ENCODE measurements at places on chromosomes 16 and 17.

DNA sequence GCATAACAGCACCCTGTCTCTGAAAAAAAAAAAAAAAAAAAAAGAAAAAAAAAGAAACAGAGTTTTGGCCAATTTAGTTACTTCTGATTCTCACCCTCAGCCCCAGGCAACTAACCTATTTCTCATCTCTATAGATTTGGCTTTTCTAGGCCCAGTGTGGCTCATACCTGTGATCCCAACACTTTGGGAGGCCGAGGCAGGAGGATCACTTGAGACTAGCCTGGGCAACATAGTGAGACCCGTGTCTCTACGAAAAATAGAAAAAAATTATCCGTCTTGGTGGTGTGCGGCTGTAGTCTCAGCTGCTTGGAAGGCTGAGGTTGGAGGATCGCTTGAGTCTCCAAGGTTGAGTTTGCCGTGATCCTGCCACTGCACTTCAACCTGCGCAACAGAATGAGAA lies 8.7 kb downstream of the RPS6KB1 start:
- no peak for DNase-seq

DNA sequence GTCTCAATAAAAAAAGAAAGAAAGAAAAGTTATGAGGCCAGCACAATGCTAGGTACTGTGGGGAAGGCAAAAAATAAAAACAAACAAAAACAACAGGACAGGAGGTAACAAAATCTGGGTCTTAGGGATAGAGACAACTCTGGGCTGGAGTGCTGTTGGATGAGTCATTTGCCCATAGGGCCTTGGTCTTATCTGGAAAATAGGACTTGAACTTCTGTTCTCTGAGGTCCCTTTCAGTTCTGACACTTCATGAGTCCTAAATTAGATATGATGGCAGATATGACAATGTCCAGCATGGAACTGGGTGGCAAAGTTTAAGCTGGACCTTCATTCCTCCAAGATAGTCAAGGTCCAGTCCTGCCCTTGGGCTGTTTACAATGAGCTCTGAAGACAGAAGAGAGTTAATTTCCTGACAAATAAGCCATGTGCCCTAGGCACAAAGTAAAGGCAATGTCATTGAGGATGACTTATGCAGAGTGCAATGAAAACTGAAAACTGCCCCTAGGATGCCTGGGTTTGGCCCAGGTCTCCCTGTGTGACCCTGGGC lies 8.9 kb upstream of the HDAC5 start:
- no peak for DNase-seq

DNA sequence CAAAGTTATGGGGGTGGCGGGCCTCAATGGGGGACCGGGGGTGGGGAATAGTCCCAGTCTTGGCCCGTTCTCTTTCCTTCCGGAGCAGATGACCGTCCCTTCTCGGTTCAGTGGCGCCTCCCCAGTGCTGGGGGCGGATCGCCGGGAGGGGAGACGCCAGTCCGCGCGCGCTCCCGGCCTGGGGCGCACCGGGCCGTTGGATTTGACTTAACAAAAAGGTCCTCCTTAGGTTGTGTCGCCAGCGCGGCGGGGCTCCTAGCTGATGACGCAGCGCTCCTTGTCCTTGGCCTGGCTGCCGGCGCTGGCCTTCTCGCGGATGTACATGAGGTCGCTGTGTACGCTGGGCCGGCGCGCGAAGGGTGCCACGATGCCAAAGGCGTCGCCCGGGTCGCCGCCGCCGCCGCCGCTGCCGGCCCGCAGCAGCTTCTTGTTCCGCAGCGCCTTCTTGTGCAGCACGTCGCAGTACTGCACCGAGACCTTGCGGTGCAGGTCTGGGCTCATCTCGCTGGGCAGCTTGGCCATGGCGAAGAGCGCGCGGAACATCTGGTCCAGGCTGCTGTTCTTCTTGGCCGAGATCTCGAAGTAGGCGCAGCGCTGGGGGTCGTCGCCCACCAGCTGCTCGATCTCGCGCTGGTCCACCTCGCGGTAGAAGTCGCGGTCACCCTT lies 1.2 kb downstream of the RASD1 start:
- peak; percentile 45 for DNase-seq

DNA sequence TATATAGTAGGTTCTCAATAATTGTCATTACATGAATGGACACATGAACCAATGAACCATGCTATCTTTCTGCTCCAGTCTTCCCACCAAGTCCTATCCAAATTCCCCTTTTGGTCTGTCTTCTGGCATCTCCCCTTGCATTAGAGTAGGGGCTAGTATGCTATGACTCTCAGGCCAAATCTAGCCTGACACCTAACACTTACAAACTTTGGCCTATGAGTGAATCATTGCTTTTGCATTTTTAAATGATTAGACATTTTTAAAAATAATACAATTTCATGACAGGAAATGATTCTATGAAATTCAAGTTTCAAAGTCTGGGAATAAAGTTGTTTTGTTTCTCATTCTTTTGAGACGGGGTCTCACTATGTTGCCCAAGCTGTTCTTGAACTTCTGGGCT lies 102.5 kb upstream of the MAF start:
- no peak for DNase-seq

DNA sequence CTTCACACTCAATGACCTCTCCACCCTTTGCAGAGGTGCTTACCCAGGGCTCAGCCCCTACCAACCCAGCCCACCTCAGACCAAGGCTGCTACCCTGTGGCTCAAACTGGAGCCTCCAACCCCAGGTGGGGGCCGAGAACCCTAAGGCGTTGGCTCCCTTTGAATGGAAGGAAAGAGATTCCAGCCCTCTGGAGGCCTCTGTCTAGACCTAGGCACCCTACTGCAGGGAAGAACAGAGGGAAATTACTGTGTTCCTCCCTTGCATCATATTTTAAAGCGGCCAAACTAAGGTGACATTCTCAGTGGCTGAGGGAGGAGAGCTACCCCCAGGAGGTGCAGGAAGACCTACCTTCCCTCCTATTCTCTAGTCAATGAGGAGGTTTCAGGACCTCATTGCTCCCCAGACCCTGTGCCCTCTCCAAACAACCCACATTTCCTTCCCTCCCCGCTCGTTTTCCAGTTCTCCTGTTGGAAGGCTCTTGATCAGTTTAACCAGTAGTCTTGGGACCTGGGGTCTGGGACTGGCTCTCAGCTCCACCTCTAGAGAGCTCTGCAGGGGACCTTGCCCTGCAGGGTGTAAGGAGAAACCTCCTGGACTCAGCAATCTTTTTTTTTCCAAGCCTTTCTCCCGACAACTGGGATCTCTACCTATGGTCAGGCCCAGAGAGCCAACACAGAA lies 5.5 kb upstream of the HOXB8 start:
- DNase-seq, result no peak

- no peak for DNase-seq
Observed at GRCh38 chr17:73291260-73291801, 20.5 kb downstream of the CDC42EP4 start.

GRCh38 chr16:85176541-85177447 lies 64.5 kb upstream of the CIBAR2 start:
- no peak for DNase-seq

DNA sequence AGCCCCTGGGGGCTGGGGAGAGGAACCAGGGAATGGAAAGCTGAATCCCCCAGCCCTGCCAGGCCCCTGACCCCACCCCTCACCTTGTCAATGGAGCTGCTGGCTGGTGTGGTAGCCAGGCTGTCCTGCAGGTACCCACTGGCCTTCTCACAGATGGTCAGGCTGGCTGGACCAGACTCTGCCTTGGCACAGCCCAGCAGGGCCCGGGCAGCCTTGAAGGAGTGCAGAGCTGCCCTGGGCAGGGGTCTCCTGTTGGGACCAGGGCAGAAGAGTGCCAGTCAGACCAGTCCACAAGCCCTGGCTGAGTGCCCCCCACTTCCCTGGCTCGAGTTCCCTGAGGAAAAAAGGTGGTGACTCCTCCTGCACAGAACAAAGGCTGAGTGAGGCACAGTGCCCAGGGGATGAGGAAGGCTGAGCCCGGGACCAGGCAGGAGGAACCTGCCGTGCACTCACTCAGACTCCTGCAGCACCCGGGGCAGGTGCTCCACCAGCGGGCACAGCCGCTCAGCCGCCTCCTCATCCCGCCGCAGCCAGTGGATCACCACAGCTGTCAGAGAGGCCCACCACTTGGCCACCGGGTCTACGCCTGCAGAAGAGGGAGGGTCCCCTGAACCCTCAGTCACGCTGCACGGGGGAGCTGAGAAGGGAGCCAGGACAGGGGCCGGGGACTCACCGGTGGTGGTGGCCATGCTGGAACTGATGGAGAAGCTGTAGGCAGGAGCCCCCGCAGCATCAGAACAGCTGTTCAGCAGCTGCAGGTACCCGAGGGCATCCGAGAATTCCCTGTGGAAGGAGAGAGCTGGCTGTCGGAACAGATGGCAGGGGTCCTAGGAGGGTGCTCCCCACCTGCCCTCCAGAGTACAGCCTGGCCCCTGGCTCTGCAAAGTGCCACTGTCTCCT lies 22.4 kb downstream of the SREBF1 start:
- no peak for DNase-seq

DNA sequence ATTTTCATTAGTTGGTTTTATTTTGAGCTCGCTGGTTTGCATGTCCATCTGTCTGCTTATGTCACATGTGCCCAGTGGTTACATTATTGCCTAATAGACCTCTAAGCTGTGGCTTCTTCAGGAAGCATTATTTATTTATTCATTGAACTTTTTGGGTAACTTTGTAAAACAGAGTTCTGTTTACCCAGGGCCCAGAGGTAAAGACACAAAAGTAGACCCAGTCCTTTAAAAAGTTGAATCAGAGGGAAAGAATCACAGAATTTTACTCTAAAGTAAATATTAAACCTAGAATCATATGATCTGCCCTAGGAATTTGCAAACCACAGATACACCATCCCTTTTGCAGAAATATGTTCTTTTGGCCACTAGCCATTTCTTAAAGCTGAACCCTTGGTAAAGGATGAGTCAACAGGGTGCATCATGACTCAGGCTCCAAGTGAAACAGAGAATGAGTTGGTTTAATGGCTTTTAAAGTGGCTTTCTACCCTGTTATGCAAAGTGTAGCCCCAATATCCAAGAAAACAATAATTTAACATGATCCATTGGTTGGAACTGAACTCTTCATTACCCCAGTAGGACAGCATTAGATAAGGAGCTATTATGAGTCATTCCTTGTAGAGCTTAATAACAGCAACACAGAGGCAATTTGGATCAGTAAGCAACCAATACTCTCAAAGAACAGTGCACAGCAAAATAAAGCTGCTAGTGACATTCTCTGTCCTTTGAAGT lies 236.3 kb downstream of the KCNJ2 start:
- DNase-seq, result no peak

- DNase-seq, result no peak
Observed at GRCh38 chr16:57759541-57760356, 24.2 kb downstream of the KATNB1 start.

- no peak for DNase-seq
Observed at GRCh38 chr16:51549836-51550235, 398.8 kb upstream of the SALL1 start.

DNA sequence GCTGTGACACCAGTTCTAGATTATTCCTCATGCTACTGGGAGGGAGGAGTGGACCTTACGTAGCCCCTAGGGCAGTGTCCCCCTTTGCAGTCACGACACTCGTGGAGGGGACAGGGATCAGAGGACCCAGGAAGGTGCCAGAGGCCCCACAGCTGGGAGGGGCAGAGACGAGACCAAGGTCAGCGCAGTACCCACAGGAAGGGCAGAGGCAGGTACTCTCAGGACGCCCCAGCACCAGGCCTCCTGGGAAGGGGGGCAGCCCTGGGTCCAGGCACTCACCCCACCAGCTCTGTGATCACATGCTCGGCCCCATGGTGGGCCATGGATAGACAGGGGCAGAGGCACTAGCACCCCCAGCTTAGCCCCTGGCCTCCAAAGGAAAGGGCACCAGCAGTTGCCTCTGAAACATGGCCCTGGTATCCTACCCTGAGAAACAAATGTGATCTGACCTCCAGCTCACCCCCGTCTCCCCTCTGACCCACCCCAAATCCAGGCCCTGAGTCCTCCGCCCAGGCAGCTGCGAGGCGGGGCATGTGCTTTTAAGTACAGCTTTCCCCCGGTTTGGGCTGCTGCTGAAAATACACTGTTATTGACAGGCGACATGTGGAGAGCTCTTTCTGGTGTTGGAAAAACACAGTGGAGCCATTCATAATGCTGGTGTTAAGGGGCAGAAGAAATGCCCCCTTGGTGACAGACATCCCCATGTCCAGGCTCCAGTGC lies 361.9 kb downstream of the C16orf95 start:
- DNase-seq, result no peak

- no peak for DNase-seq
Observed at GRCh38 chr17:13940858-13941665, 128.2 kb upstream of the COX10 start.

GRCh38 chr17:44105941-44106340 lies 17.5 kb downstream of the HDAC5 start:
- DNase-seq, result no peak

- DNase-seq, result no peak
Observed at GRCh38 chr17:1474402-1475189, 17.9 kb downstream of the MYO1C start.

- DNase-seq, result no peak
Observed at GRCh38 chr16:2952679-2953078, 11.4 kb upstream of the KREMEN2 start.

DNA sequence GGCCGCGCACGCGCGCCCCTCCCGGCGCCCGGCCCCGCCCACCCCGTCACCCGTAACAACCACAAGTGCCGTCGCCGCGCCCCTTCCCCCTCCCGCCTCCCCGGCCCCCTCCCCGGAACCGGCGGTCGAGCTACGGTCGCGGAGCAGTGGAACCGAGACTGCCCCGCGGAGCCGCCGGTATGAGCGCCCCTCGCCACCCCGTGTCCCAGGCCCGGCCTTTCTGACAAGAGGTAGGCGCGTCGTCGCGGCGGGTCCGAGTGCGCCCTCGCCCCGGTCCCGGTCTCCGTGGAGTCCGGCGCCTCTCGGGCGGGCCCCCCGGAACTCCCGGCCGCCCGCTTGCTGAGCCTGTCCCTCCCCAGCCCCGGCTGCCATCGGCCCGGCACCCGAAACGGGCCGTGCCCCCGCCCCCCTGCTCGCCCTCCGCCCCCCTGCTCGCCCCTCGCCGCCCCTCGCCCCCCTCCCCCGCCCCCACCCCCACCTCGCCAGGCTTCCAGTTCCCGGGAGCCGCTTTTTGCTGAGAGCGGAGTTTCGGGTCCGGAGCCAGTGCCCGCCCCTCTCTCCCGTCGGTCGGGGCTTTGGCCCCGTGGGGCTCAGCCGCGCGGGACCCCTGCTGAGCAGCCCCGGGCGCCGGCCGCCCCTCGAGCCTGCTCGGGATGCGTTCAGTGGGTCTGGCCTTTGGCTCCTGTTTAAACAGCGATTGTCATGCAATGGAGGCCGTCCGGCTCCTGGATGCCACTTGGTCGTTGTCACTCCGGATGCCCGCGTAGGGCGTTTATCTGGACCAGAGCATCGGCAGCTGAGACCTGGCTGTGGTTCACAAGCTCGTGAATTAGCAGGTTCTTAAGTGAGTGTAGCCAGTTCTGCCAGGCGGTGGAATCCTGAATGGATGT lies at the start of gene SEC14L1:
Gene SEC14L1, plus strand, starts transcription at position 92 of the 890 bp plus-strand sequence. CDS start 2,628 bp downstream, outside the sequence.
- DNase-seq, result peak; percentile 47

Measured in endothelial cell (in vitro differentiated cells).